AG09309 (cell line): ENCODE measurements at places on chromosomes 2 and 18.

- DNase-seq, result peak; percentile 46
These were observed 210.7 kb downstream of the ARL4C start for GRCh38 chr2:234286118-234286598.

DNA sequence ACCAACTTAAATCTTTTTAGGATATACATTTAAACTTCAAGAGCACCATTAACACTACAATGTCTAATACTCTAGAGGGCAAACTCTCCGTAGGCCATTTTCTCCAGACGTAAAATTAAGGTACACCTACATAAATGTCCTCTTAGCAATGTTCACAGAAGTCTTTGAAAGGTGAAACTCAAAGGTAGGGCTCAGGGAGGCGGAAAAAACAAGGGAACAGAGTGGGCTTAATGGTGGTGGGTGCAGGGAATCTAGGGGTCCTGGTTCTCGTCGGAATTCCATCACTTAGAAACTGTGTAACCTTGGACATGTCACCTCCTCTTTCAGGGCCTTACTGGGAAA is 668 bp downstream of the NFU1 start:
- no peak for DNase-seq

- no peak for DNase-seq
These were observed 180.9 kb downstream of the FIGN start for GRCh38 chr2:163554864-163555263.

GRCh38 chr2:29192526-29192925 is 77.3 kb downstream of the CLIP4 start:
- DNase-seq, result no peak

- no peak for DNase-seq
These were observed 219.6 kb upstream of the ID2 start for GRCh38 chr2:8462280-8462679.

DNA sequence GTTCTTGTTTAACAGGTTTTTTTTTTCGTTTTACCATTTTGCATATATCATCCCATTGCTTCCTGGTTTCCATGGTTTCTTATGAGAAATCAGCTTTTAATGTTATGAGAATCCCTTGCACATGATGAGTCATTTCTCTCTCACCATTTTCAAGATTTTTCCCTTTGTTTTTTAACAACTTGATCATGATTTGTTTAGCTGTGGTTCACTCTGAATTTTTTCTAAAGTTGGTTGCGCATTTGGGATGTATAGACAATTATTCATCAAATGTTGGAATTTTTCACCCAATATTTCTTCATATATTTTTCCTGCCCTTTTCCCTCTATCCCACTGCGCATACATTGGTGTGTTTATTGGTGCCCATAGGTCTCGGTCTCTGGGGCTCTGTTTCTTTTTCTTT is 42.4 kb upstream of the BIN1 start:
- DNase-seq, result peak; percentile 87

DNA sequence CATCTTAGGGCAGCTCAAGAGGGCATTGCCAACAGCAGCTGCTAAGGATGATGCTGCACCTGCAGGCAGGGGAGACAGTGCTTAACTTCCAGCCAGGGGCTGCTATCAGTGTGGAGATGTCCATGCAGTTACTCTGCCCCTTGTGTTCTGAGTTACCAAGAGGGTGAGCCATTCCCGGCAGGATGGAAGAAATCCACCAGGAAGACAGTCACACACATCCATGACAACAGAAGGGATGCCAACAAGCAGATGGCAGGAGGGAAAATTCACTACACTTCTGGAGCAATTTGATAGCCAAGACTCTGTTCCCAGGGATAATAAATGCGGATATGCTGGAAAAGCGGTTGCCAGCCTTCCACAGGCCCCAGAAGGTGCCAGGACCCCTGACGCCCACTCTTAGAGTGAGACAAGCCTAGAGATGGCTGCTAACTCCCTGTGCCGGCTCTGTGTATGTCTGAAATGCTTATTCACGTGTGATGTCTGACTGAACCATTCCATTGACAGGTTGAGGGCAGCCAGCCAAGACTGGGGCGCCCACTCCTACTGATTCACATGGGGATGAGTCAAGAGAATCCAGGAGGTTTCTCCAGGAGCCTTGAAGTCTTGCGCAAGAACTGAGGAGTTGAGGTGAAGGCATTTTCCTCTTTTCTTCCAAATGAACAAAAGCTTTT is 24.5 kb downstream of the LOXHD1 start:
- no peak for DNase-seq

GRCh38 chr2:207133820-207134519 is 31.8 kb downstream of the KLF7 start:
- peak; percentile 54 for DNase-seq

GRCh38 chr2:218658671-218659257 is 659 bp downstream of the ZNF142 start:
- no peak for DNase-seq

DNA sequence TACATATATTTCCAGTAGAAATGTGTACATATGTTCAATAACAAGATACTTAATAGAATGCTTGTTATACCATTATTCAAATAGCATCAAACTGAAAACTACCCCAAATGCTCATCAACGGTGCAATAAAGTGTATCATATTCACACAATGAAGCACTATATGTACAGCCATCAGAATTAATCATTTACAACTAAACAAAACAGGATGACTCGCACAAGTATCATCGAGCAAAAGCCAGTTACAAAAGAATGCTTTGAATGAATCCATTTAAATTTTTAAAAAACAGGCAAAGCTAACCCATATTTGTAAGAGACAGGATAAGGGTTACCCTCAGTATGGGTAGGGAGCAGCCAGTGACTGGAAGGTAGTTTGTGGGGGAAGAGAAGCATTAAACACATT is 132.8 kb upstream of the PDE1A start:
- DNase-seq, result no peak

DNA sequence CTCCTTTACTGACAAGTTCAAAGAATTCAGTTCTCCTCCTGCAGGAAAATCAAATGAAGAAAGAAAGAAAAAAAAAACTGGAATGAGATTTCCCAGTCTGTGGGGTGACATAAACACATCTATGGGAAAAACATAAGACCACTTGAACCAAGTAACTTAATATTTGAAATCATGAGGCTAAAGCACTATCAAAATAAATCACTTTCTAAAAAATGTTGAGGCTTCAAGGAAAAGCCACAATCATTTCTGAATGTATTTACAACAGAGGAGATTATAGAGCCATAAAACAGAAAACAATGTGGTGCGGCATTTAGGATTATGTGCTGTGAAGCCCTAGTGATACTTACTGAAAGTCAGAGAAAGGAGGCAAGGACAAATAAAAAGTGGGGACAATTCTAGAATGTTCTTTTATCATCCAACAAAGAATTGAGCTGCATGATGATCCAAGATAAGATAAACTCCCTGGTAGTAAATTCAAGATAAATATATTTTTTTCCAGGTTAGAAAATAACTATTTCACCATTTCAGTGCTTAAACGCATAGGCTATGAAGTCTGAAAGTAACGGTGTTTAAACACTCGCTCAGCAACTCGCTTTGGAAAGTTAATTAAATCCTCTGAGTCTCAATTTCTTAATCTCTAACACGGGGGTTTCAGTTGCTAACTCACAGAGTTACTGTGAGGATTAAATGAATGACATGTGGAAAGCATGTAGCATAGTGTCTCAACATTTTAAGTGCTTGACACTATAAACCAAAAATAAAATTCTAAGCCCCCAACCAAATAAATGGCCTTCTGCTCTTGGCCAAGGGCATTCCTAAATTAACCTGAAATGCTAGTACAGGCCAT is 288.5 kb downstream of the AGPS start:
- no peak for DNase-seq

DNA sequence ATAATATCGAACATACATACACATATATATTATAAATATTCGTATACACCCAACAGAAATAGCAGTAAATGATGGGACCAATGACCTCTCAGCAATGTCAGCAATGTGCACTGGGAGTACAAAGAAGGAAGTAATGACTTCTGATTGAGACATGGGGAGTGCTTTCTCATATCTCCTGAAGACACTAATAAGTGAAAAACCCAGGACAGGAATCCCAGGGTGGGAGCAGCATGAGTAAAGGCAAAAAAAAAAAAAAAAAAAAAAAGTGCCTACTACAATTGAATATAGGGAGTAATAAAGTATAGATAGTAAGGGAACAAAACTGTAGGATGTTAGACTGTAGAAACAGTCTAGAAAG is 491.3 kb downstream of the IRS1 start:
- DNase-seq, result no peak

DNA sequence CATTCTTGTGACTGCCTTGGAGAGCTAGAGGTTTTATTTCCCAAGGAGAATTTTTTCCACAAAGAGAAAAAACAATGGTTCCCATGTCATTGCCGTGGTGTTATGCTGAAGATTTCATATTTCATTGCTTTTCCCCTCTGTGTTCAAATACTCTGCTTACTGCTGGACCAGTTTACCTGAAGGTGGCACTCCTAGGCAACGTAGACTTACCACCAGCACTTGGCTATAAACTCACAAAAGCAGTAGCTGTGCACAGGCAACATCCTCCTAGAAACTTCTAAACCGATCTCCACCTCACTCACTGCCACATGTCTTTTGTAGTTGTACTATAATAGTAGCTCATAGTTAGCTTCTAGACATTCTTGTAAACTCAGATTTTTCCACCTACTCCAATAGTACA is 1319.7 kb upstream of the CRIM1 start:
- no peak for DNase-seq

DNA sequence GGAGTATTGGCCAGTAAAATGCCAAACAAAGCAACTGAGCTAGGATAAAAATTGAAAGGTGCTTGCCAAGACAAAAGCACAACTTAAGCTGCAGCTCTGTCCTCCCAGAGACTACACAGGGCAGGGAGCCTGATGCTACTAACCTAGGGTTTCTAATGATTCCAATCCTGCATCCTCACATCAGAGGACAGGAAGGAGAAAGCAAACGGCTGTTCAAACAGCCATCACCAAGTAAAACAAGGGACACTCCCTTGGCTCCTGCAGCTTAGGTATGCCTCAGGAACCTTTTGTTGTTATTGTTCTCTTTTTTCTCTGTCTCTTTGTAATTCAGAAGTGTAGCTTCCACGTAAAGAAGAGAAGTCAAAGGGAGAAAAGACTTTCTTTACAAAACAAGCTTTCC is 99.5 kb downstream of the TCF4 start:
- DNase-seq, result no peak

- DNase-seq, result no peak
These were observed 114.1 kb upstream of the TRIB2 start for GRCh38 chr2:12602661-12603060.

DNA sequence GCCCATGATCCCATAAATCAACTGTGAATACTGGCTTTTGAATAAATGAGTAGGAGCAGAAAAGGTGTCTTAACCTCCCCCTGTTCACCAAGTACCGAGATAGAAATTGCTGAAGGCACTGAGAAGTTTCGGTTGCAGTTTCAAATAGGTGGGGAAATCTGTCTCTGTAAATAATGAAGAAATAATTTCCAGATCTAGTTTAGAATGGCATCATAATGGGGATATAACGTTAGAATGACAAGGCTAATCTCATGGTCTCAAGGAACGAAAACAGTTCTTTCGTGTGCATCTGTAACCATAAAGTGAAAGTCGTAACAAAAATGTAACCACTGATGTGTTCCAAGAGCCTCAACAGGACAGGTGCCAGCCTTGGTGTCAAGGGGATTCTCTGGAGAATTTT is 49.9 kb upstream of the TMEM18 start:
- DNase-seq, result no peak

GRCh38 chr18:9715978-9716774 is 8.1 kb downstream of the RAB31 start:
- DNase-seq, result no peak

GRCh38 chr2:239735829-239736357 is 289.2 kb downstream of the NDUFA10 start:
- no peak for DNase-seq

DNA sequence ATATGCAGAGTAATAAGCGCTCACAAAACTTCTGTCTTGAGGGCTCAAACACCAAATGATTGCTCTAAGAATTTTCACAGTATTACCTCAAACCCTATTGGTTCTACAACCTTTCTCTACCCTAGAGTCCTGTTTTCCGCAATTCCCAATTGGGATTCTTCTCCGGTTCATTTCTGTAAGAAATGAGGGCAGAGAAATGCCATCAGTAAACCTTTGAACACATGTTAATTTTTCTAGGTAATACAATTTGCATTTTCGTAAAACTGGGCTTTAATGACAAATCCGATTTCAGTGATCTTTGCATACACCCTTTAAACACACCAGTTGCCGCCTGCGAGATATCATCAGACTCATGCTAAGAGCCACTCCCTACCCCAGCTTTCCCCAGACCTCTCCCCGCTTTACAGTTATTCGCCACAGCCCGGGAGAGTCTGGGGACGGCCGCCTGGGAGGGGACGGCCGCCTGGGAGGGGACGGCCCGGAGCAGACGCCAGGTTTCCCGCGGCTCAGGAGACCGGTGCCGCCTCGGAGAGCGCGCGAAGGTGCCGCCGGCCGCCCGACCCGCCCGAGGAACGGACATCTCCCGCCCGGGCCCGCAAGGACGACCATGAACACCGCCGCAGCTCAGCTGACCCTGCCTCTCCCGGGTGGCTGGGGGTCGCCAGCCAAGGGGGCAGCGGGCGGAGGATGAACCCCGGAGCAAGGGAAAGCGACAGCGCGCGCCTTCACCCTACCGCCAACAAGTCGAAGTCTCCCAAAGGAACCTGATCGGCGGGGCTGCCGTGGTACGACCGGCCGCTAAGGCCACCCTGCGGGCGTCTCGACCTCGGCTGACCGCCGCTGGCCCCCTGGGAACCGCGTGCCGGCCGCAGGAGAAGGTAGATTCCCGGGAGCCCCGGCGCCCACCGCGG is 463 bp downstream of the SMC6 start:
- DNase-seq, result no peak

- DNase-seq, result peak; percentile 13
These were observed 184.6 kb upstream of the ERBB4 start for GRCh38 chr2:212723226-212723625.

GRCh38 chr2:158004126-158004764 is 97.4 kb upstream of the UPP2 start:
- no peak for DNase-seq

DNA sequence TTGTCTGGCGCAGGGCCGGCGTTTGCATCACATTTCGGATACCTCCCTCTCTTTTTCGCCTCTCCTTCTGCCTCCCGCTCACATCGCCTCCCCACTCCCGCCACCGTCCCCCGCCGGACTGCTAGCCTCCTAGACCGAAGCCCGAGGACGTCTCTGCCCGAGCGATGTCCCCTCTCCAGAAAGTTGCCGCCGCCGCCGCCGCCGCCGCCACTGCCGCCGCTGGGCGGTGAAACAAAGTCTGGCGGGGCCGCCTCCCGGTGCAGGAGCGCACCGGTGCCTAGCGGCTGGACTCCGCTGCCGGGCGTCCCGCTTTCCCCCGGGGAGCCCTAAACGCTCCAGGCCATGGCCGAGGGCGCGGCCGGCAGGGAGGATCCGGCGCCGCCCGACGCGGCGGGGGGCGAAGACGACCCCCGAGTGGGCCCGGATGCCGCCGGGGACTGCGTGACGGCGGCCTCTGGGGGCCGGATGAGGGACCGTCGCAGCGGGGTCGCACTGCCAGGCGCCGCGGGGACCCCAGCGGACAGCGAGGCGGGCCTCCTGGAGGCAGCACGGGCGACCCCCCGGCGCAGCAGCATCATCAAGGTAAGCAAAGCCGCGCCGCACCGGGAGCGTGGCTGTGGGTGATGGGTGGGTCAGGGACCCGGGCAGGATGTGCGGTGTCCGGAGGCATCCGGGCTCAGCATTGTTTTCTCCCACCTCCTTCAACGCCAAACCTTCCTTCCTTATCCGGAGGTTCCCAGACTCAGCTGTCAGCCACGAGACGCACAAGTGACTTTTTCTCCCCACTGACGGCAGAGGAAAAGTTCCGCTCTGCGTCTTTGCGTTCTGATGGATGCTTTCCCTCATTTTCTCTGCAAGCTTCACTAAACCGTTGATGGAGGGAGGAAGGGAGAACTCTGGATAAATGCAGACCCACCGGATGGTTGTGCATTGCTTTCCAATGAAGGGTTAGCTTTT is 643 bp downstream of the PLCL1 start:
- DNase-seq, result no peak

GRCh38 chr2:25537526-25537925 is 135.9 kb downstream of the DTNB start:
- DNase-seq, result no peak
